ENCODE measurements at places on chromosomes 6 and 20.

GRCh38 chr6:161813156-161813555, 539.3 kb upstream of the AGPAT4 start:
- no peak for DNase-seq

GRCh38 chr20:23391707-23392310, 29.5 kb downstream of the NAPB start:
- no peak for DNase-seq

GRCh38 chr20:36574366-36575135, 1.2 kb downstream of the TGIF2 start:
- DNase-seq = peak; percentile 63

DNA sequence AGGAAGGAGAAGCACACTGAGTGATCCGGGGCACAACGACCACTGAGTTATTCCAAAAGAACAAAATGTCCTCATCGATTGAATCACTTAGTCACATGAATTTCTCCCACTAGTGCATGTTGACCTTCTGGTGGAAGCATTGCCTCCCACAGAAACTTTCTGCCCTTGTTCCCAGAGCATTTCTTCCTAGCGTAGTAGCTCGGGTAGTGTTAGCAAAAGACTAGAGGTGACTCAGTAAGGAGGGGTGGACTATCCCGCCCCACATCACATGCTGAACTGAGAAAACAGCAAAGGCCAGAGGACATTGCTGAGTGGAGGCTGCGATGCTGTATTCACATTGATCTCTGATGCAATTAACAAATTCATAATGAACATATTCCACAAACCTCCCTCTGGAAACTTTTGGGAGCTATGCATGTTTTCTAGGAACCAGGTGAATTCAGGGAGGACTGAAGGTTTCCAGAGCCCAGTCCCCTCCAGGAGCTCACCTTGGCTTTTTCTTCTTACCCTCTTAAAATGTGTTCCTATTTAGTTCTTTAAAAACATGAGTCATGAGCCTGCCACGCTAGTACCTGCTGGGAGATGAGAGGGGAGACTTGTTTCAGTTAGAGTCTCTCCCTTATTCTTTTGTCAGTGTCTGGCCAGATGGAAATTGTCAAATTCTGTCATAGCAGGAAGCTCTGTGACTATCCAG, 507.9 kb downstream of the CDH26 start:
- no peak for DNase-seq

GRCh38 chr6:129634411-129635230, 75.4 kb downstream of the ARHGAP18 start:
- DNase-seq = no peak

GRCh38 chr6:48032151-48032550, 78.8 kb downstream of the PTCHD4 start:
- no peak for DNase-seq

- no peak for DNase-seq
Observed at GRCh38 chr20:29744071-29744470, 1513.4 kb upstream of the DEFB115 start.

DNA sequence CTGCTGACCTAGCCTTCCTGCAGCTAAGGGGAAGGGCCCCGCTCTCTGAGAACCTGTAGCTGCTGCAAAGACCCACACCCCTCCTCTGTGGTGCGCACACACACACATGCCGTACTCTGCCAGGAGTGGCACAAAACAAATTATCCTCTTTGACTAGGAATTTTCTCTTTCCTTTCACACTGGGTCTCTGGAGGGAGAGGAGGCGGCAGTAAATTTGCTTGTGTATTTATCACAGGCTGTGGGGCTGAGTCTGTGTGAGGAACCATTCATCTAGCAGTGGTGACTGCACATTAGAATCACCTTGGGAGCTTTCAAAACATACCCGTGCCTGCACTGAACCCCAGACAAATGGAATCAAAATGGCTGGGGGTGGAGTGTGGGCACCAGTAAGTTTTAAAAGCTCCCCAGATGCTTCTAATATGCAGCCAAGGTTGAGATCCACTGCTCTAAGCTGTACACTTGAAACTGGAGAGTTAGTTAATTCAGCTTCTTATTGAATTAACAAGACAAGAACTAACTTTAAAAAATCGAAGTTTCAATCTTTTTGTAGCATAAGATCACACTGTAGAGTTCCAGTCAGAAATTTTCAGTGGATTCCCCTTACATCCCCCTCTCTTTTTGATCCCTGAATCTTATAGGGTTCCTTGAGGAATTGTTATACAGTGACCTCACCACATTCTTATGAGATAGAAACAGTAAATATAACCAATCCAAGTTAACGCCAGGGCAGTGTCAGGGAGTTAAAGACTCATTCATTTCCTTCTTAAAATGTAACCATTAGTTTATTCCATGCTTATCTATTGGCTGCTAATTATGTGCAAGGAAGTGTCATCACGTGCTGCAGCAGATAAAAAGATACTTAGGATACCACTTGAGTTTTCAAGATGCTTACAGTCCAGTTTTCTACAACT, 29.8 kb upstream of the GMDS start:
- no peak for DNase-seq

DNA sequence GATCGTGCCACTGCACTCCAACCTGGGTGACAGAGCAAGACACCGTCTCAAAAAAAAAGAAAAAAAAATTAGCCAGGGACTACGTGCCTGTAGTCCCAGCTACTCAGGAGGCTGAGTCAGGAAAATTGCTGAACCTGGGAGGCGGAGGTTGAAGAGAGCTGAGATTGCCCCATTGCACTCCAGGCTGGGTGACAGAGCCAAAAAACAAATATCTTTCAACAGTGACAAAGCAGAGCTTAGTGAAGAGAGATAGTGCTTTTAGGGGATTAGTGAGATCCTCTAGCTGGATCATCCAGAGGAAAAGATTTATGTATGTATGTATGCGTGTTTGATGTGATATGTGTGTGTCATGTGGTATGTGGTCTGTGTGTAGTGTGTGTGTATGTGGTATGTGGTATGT, 56.6 kb downstream of the IL22RA2 start:
- no peak for DNase-seq

DNA sequence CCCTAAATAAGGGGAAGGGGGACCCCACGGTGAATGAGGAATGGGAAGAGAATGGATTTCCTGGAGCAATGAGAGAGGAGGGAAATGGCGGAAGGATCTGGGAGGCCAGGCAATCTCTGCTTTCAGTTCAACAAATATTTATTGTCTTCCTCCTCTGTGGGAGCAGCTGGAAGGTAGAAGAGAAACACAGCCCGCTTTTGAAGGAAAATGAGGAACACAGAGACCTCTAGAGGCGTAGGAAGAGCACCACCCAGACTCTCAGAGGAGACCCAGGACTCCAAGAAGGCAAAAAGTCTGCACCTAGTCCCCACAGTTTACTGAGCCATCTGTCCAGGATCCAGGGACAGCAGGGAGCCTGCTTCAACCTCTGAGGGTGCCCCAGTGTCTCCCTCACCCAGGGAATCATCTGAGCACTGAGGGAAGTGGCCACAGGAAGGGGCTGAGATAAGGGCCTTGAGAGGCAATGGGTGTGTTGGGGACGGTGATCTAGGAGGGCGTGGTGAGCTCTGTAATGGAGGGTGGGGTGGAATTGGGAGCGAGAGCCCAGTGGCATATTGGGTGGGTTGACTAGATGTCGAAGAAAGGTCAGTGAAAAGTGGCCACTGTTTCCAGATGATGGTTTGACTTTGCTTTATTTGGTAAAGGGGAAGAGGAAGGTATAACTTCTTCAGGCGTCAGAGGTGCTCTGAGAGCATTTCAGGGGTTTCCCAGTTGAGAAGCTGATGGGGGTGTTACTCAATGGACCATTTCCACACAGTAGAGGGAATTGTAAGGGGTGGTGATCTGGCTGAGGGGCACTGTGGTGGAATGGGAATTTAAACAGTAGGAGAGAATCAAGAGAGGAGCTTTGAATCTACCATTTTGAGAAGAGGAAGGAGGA, 610 bp downstream of the PSORS1C1 start:
- DNase-seq = no peak

DNA sequence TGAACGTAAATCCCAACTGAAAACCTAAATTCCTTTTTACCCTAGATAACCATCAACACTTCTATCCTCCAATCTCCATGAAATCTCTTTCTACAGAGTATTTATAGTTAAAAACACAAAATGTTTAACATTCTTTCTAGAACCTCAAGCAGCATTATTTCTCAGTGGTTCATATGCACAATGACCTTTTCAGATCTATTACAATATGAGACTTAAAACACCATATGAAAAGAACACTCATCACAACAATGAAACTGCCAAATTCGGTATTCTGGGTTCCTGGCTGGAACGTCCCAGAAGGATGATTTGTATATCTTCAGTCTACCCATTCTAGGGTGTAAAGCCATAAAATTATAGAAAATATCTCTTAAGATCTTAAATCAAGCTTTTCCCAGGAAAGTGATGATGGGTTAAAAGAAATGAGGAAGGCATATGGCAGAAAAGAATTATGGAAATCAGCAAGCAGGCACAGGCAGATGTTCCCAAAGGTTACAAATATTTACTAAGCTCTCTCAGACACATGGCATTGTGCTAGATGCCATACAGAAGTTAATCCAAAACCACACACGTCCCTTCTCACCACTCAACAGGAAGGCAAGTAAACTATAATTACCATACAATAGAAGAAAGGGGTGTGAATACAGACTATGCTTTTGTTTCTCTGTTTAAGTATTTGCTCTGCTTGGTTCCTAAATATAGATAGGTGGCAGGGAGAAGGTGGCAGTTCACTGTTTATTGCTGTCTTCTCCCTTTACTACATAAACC, 118.0 kb downstream of the CHD6 start:
- DNase-seq = no peak

- no peak for DNase-seq
Observed at GRCh38 chr6:30836431-30836866, 47.9 kb upstream of the DDR1 start.

Measured in activated CD8-positive, alpha-beta T cell treated with anti-CD3 and anti-CD28 coated beads for 36 hours (primary cell).